ENCODE measurements at places on chromosomes 1 and 21.
A peak's percentile ranks its signal among the peaks of the same experiment; 100 is the strongest.

DNA sequence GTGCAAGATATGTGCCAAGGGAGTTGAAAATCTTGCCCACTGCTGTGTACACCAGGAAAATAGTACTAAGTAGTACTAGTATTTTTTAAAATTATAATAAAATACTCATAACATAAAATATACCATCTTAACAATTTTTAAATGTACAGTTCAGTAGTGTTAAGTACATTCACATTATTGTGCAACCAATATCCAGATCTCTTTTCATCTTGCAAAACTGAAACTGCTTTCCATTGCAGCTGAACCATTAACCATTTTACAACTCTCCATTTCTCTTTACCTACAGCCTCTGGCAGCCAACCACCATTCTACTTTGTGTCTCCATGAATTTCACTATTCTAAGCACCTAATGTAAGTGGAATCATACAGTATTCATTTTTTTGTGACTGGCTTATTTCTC, 19.3 kb upstream of the RAB3GAP2 start:
- no peak for DNase-seq

DNA sequence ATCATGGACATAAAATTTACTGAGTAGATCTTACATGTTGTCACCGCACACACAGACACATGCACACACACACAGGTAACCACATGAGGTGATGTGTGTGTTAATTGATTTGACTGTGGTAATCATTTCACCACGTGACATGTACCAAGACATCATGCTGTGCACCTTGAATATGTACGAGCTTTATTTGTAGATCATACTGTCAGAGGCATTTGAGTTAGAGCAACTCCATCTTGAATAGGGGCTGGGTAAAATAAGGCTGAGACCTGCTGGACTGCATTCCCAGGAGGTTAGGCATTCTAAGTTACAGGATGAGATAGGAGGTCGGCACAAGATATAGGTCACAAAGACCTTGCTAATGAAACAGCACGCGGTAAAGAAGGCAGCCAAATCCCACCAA, 31.7 kb upstream of the TRIM17 start:
- DNase-seq, result no peak

- DNase-seq, result peak; percentile 40
Measured at GRCh38 chr1:31593770-31594632, 17.7 kb downstream of the TINAGL1 start.

- no peak for DNase-seq
Measured at GRCh38 chr1:199585392-199585791, 442.1 kb upstream of the NR5A2 start.

DNA sequence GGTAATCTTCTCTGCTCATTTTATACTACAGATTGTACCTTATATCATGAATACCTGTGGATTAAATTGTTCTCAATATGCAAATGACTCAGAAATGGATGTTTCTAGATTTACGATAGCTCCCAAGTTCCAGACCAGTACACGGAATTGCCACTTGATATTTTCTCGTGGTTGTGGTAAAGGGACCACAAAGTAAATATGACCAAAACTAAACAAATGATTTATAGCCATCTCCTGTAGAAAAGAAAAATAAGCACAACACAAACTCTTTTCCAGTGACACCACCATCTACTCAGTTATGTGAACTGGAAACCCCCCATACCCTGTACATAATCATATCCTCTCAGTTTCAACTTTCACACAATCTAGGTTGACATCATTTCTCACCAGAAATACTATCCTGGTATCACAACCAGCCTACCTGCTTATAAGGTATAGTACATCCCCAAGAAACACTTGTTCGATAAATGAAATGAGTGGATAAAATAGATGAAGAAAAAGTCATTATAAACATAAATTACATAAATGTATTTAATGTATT, 172.3 kb downstream of the ADGRL4 start:
- DNase-seq, result no peak

- no peak for DNase-seq
Measured at GRCh38 chr1:153563483-153563901, 2.2 kb downstream of the S100A2 start.

DNA sequence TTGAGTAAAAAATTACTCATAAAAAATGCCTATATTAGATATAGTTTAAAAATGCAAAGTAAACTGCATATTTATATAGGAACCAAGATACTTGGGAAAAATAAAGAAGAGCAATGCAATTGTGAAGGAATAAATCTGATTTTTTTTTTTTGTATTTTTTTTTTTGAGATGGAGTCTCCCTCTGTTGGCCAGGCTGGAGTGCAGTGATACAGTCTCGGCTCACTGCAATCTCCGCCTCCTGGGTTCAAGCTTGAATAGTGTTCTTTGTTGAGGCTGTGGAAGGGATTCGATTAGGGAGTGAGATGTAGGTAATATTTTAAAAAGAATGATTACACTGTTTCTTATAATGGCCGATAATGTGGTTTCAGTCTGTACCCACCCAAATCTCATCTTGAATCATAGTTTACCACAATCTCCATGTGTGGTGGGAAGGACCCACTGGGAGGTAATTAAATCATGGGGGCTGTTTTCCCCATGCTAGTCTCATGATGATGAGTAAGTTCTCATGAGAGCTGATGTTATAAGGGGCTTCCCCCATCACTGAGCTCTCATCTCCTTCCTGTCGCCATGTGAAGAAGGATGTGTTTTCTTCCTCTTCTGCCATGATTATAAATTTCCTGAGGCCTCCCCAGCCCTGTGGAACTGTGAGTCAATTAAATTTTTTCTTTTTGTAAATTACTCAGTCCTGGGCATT, 1765.9 kb downstream of the PLA2G4A start:
- DNase-seq, result no peak

DNA sequence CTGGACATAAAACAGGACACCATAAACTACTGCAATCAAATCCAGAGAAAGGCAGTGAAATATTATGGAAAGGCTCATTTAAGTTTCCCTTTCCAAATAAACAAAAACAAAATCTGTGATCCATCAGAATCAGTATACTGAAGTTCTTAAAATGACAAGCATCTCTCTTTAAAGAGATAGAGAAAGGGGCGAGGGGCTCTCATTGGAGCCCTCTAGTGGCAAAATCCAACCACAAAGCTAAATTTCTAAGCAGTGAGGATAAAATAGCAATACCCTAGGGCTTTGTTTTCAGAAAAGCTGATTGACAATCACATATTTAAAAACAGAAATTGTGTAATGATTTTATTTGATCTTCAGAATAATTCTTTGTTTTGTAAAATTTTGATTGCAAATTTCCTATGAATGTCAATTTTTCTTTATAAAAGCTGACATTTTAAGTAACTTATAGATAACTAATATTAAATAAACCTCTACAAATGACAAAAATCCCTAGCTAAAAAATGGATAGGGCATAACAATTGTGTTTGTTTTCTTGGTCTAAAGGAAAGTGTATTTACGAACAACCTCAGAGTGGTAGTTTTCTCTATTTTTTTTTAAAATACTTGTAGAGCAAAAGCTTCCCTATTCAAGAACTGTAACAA, 138.2 kb downstream of the COL24A1 start:
- peak; percentile 8 for DNase-seq

- no peak for DNase-seq
Measured at GRCh38 chr1:109304226-109304920, 2.4 kb downstream of the MYBPHL start.

- no peak for DNase-seq
Measured at GRCh38 chr1:150775276-150775675, 9.7 kb upstream of the CTSS start.

- DNase-seq, result no peak
Measured at GRCh38 chr21:43825242-43825935, 36.0 kb downstream of the RRP1 start.

GRCh38 chr1:27604579-27605299, 795 bp upstream of the AHDC1 start:
- DNase-seq, result no peak

DNA sequence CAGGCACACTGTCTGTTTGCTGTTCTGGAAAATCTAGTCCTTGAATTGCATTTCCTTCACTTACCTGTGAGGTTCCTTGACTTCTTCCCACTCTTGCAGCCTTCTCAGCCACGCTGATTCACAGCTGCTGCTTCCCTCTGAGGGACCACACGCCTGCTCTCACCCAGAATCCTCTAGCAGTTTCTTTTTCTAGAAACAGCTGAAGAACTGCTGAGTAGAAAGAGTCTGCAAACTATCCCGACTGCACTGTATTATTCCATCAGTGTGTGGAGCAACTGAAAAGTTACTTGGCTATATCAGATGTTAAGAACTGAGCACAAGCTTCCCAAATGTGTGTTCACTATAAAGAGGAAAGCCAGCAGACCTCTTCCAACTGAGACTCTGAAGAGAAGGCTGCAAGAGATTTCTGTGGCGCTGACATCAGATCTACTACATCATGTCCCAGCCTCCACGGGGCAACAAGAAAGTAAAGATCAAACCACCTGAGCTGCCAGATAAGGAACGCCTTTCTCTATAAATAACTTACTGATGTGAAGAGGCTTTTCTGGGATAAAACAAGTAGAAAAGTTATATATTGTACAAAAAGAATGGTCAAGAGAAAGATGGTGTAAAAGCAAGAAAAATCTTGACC, 226.6 kb downstream of the RERE start:
- DNase-seq, result no peak

GRCh38 chr1:43225168-43225567, 44.6 kb upstream of the TMEM125 start:
- no peak for DNase-seq

DNA sequence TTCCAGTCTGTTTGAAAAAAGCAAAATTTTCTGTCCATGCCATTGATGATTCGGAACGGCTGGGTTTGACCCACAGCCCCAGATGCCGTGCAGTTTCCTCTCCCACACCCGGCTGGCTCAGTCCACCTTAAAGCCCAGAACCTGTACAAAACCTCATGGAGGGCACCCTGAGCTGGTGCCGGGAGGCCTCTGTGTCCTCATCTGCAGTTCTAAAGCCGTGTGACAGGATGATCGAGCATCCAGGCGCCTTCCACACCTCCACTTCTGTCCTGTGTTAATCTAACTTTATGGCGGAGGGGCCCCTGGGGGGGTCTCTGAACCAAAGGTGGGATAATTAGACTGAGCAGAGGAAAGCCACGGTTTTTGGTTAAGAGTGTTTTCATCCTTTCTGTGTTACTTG, 49.6 kb downstream of the SLC37A1 start:
- no peak for DNase-seq

DNA sequence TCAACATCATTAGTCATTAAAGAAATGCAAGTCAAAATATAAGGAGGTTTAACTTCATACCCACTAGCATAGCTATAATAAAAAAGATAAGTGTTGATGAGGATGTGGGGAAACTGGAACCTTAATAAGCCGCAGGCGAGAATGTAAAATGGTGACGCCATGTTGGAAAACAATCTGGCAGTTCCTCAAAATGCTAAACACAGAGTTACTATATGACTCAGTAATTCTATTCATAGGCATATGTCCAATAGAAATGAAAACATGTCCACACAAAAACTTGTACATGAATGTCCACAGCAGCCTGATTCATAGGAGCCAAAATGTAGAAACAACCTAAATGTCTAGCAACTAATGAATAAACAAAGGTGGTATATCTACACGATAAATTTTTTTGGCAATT, 23.2 kb downstream of the DDX59 start:
- DNase-seq, result no peak

DNA sequence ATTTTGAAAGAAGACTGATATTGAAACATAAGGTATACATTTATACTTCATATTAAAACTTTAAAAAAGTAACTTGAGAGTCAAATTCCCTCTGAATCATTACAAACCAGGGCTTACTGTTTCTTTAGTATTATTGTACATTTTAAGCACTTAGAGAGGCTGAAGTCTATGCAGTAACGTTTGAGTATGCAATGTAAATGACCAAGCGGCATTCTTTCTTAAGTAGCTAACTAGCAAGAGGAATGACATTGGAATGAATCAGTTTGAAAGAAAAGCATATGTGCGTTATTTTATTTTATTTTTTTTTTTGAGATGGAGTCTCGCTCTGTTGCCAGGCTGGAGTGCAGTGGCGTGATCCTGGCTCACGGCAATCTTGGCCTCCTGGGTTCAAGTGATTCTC, 24.3 kb downstream of the WNT2B start:
- no peak for DNase-seq

GRCh38 chr1:217660353-217661062, 29.4 kb downstream of the SPATA17 start:
- DNase-seq, result no peak

Data from DMS79 treated with DMSO at 0.1 percent for 48 hours (cell line).